ENCODE measurements at places on chromosomes 12 and 14.

GRCh38 chr12:91133871-91134270 lies 22.6 kb upstream of the LUM start:
- no peak for DNase-seq

DNA sequence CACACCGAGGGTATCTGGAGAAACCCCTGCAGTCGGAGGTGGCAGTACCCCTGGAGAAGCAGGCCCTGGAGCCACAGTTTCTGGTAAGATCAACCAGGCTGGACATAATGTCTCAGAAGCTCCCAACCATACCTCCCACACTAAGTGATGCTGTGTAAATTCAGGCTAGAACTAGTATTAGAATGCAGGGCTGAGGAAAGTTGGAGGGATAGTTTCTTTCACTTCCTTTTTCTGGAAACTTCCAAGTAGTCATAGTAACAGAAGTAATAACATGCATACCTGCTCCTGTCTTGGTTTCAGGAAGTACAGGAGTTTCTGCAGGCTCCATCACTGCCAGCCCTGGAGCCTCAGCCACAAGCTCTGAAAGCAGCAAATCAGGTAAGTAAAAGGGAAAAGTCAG lies 228.1 kb upstream of the CNTN1 start:
- no peak for DNase-seq

- DNase-seq, result no peak
Observed at GRCh38 chr14:26841920-26842741, 244.3 kb upstream of the NOVA1 start.

- DNase-seq, result no peak
Observed at GRCh38 chr14:54200726-54201125, 196.1 kb upstream of the CDKN3 start.

DNA sequence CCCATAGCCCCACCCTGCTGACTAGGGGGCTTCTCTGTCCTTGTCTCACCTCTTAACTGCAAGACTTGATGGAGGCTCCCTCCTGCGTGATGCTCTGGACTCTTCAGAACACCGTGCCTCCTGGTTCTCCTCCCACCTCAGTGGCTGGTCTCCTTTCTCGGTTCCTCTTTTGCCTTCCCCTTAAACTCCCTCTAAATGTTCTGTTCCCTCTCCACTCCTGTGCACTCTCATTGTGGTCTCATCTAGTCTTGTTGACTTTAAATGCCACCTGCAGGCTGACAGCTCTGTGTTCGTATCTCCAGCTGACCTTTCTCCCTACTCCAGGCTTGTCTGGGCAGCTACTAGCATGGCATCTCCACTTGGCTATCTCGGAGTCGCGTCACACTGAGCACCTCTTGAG lies 28.3 kb downstream of the DYNC1H1 start:
- DNase-seq, result no peak

DNA sequence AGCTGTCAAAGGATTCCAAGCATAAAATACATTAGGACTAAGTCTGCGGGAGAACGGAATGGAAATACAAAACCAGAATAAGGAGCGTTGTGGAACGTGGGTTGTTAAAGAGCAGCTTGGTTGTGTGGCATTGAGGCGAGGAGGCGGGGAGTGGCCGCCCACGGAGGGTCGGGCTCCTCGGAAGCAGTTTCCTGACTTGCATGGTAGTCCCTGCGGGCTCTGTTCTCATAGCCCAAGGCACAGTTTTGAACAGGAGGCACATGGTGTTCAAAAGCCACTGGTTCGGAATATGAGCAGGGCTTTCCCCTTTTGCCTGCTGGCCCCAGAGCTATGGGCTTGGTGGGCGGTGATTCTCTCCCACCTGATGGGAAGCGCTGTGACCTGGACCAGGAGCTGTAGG lies 12.2 kb downstream of the DDX51 start:
- DNase-seq, result no peak

GRCh38 chr14:68285421-68286179 lies 466.0 kb downstream of the RAD51B start:
- DNase-seq, result no peak

DNA sequence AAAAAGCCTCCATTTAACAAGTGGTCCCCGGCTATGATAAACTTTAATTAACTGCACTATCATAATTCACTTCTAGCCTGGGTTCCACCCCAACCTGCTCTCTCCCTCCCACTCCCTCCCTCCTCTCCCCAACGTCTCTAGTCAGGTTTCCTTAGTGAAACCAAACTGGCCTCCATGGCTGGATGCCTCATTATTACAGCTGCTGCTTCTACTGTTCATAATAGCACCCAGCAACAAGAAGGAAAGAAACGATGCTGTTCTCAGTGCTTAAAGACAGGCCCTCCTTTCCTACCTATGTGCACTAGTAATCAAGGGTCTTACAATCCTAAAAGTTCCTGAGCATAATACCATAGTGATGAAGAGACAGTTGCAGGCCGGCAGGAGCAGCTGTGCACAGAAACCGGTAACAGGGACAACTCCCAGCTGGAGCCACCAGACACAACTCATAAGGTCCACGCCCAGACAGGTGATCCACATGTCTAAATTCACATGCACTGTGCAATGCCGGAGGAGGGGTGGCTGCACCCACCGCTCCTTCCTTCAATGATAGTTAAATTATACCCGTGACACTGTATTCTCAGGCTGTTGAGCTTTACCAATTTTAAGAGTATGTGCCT lies 6.2 kb downstream of the IRF2BPL start:
- DNase-seq, result no peak

- no peak for DNase-seq
Observed at GRCh38 chr12:119783787-119784186, 93.3 kb downstream of the CIT start.

DNA sequence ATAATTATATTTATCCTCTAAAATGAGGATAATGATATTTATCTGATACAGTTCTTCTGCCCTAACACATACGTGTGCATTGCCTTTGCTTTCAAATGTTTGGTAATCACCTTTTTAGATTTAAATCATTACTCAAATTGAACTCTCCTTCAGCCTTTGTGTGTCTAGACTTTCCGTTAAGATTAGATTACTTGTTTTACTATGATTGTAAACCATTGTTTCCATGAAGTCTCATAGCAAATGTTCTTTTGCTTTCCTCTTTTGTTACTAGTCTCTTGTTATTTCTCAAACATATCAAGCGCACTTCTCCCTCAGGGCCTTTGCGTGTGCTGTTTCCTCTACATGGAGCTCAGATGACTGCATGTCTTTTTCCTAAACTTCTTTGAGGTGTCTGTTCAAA lies 63.7 kb downstream of the ETV6 start:
- DNase-seq, result no peak

DNA sequence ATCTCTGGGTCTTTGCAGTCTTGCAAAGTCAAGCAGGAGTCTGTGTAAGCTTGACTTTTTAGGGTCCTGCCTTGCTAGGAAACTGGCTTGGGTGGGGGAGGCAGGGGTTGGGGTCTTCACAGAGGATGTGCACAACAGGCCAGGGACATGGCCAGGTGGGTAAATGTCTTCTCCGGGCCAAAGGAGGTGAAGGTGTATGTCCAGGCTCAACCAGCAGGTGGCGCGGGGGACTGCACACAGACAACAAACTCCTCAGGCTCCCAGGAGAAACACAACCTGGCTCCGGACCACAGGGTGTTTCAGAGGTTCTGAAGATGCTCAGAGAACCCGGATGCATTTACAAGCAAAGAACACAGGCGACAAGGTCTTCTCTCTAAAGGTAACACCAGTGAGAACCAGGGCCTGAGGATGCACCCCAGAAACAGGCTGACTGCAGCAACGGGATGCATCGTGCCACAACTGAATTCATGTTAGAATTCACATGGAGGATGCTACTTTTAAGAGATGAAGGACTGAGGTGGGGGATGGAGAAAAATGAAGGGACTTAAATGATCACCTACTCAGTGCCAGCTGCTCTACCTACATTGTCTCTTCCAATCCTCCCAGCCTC lies 56.0 kb downstream of the PLEKHG3 start:
- no peak for DNase-seq

GRCh38 chr14:73231981-73232851 lies 5.1 kb upstream of the PAPLN start:
- DNase-seq, result no peak

GRCh38 chr12:24441458-24441857 lies 492.0 kb upstream of the SOX5 start:
- no peak for DNase-seq

DNA sequence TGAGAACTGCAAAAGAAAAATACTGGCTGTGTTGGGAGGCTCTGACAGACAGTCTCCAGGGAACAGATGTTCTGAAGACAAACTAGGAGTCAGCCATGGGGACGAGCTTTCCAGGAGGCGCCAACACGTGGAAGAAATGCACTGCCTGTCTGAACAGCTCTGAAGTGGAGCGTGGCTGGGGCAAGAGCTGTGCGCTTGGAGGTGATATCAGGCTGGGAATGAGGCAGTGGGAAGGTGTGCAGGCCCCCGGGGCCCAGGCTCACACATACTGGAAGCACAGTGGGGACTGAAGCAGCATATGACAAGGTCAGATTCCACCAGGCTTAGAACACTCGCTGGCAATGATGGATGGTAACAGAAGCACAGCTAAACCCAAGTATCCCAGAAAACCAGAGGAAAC lies 17.5 kb downstream of the APPL2 start:
- no peak for DNase-seq

GRCh38 chr12:113917393-113917792 lies 48.7 kb downstream of the RBM19 start:
- no peak for DNase-seq

- no peak for DNase-seq
Observed at GRCh38 chr14:63891148-63891975, 38.6 kb downstream of the SYNE2 start.

GRCh38 chr14:75259510-75259855 lies 19.1 kb upstream of the FOS start:
- no peak for DNase-seq

- DNase-seq, result no peak
Observed at GRCh38 chr14:76826122-76826521, at the start of gene LRRC74A. Gene LRRC74A (plus strand): TSS chr14:76826408. CDS start chr14:76826698, 290 bp downstream.

DNA sequence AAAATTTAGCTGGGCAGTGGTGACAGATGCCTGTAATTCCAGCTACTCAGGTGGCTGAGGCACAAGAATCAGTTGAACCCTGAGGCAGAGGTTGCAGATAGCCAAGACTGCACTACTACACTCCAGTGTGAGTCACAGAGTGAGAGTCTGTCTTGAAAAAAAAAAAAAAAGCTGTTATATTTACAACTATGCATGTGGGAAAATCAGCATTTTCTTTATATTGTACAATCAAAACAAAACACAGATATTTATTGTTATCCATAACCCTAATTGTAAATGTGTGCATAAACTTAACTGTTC lies 12.5 kb downstream of the C1R start:
- DNase-seq, result no peak

DNA sequence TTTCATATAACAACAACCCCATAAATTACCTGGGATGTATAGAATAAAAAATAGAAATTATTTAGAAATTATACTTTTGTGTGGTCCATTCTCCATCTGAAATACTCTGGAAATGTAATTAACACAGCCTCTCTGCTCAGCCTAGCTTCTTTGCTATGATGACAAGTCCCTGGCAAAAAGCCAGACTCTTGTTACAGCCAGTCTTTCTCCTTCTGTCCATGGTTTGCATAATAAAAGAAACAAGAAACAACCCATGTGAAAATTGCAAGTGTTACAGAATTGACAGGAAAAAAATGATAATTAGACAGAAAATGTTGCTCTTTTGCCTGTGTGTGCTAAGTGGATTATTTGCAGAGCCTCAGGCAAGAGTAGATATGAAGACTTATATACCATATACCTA lies 61.3 kb downstream of the C12orf50 start:
- DNase-seq, result no peak

DNA sequence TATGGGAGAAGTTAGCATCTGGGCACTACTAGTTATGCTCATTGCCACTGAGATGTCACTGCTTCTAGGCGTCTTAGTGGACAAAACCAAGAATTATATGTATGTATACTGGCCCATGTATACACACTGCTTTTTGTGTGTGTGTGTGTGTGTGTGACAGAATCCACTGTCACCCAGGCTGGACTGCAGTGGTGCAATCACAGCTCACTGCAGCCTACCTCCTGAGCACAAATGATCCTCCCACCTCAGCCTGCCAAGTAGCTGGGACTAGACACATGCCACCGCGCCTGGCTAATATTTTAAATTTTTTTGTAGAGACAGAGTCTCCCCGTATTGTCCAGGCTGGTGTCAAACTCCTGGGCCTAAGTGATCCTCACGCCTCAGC lies 25.2 kb downstream of the LIMA1 start:
- DNase-seq, result no peak

GRCh38 chr14:36950812-36951211 lies 221.6 kb downstream of the SLC25A21 start:
- DNase-seq, result no peak

DNA sequence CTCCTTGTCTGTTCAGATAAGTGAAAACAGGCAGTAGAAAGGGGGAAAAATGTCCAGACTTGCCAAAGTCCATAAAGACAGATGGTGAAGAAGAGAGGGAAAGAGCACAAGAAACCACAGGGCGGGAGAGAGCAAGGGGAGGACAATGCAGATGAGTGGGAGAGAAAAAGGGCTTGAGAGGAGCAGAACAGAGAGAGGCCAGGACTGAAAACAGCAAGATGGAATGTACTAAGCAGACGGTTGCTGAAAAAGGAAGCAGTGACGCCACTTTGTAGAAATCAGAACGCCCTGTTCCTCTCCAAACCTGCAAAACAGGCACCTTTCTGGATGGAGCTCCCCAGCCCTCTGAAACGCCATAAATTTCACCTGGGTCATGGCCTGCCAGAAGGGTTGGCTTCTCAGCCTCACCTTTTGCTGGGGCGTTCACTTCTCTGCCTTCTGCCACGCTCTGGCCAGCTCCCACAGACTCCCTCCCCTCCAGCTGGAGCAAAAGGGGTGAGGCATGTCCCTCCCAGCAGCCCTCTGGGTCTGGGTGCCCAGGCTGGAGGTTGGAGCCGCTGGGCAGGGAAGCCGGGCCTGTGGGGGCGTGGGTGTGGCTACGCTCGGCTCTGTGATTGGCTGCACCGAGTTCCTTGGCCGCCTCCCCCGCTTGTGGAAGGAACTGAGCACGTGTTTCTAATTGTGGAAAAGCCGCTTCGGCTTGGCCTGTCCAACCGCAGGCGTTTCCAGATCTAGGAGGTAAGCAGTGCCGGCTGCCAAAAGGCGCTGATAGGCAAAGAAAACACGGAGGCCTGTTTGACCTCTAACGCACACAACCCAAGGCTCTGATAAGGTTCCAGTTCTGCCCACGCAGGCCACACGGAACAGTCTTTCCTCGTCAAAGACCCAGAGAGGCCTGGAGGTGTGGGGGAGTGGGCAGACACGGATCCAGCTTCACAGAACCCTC lies 29.3 kb downstream of the SLC7A8 start:
- DNase-seq, result no peak

DNA sequence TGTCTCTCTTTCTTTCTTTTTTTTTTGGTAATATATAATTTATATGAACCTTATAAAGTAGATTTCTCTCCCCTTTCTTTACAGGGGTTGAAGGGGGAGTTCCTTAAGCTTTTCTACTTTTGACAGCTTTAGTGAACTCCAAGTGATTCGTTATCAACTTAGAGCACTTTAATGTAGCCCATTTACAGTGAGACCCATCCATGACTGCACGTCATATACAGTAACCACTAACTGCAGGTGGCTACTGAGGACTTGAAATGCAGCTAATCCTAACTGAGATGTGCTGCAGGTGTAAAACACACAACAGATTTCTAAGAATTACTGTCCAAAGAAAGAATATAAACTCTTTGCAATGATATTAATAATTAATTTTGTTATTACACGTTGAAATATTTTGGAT lies 582 bp downstream of the LRRIQ1 start:
- no peak for DNase-seq

GRCh38 chr12:13288501-13288900 lies 92.0 kb downstream of the EMP1 start:
- DNase-seq, result no peak
